ENCODE measurements at places on chromosomes 6 and 20.
A peak's percentile ranks its signal among the peaks of the same experiment; 100 is the strongest.

- no peak for DNase-seq
Measured at GRCh38 chr20:56400001-56400640, 7.7 kb downstream of the CSTF1 start.

DNA sequence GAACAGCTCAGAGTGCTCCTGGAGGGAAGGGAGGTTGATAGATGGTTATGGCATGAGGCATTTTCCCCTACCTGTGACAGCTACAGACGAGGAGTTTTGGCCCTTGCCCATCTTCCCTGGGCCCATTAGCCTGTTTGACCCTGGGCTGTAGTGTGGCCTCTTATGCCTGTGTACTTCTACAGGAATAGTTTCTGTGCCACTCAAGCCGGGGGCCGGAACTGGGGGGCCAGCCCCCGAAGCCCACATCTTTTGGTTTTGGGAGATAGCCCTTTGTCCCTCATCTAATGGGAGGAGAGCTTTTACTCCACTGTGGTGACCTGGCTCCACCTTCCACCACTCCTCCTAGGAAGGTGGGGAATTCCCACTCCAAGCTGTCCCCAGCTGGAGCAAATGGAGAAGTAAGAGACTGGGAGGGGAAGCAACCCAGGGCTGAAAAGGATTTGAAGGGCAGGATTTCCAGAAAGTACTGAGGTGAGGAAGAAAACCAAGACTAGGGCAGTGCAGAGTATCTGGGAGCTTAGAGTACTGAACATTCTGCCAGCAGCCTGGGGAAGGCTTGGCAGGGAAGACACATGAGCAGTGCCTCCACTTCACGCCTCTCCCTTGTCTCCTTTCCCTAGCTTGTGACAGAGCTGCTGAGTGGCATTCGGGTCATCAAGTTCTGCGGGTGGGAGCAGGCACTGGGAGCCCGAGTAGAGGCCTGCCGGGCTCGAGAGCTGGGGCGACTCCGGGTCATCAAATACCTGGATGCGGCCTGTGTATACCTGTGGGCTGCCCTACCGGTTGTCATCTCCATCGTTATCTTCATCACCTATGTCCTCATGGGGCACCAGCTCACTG lies 6.9 kb downstream of the ABCC10 start:
- no peak for DNase-seq

DNA sequence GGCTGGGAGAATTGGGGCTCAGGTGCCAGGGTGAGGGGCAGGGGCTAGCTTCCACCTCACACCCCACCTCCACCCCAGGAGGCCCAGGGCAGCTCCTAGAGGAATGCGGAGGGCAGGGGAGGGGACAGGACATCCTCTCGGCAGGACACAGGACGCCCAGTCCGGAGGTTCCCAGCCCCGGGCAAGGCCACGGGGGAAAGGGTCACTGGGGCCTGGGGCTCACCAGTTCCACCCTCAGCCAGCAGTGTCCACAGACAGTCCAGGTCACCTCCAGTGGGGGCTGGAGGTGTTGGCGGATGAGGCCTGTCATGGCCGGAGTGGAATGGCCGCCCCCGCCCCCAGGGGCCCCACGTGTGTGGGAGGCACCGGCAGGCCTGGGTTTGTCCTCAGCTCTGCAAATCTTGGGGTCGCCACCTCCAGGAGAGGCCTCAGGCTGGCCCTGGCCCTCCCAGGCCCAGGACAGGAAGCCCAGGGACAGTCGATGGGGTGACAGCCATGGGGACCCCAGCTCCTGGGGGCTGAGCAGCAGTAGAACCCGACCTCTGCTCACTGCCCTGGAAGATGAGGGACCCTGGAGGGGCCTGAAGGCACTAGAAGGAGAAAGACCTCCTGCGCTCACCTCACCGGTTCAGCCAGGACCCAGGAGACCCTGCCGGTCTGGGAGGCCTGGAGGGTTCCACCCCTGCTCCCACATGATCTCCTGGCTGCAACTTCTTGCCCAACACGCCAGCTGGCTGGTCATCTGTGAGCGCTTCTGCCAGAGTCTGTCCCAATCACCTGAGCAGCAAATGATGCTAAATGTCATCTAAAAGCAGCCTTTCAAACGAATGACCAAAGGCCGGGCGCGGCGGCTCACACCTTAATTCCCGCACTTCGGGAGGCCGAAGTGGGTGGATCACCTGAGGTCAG lies 13.0 kb upstream of the ABHD16B start:
- DNase-seq: no peak

GRCh38 chr6:74749211-74750147 lies 456.4 kb downstream of the COL12A1 start:
- DNase-seq: no peak

GRCh38 chr6:49787176-49787575 lies at the start of gene PGK2:
Gene PGK2, minus strand, starts transcription at chr6:49787285. Its CDS starts 98 bp downstream, at chr6:49787187.
- no peak for DNase-seq

DNA sequence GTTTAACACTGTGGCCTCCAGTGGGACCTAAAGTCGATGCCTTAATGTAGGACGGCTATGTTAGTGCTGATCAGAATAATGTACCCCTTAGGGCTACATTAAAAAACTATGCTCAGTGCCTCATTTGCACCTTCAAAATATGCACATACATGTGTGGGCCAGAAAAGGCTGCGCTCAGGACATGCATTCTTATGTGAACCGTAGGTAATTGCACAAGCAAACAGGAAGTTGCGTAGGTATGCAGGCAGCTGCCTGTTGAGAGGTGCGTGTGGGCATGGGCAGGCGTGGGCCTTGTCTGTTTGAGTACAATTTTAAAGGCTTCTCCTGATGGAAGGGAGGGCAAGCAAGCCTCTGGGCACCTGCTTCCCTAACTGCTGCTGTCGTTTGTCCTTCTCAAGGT lies 116.2 kb upstream of the JAG1 start:
- no peak for DNase-seq

GRCh38 chr20:58889798-58890517 lies 37.4 kb downstream of the GNAS start:
- DNase-seq: no peak

- no peak for DNase-seq
Measured at GRCh38 chr6:1479601-1480221, 90.3 kb downstream of the FOXF2 start.

DNA sequence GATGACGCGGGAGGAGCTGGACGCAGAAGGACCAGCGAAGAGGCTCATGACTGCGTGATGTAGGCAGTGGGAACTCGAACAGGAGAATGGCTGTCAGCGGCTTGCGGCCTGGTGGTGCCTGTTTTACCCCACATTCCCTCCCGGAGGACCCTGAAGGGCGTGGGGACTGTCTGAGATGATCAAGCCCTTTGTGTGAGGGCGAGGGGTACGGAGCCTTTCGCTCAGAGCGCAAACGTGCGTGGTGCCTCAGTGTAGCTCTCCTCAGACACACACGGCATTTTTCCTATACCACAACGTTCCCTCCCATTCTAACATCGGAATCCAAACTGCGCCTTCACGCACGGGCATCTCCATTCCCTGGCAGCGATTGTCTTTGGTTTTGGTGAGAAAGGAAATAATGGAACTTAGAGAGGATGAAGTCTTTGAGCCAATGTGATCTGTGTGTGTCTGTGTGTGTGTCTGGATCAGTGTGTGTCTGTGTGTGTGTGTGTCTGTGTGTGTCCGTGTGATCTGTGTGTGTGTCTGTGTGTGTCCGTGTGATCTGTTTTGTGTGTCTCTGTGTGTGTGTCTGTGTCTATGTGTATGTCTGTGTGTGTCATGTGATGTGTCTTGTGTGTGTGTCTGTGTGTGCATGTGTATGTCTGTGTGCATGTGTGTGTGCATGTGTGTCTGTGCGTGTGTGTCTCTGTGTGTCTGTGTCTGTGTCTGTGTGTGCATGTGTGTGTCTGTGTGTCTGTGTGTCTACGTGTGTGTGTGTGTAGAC lies 5.3 kb downstream of the PTK6 start:
- no peak for DNase-seq

DNA sequence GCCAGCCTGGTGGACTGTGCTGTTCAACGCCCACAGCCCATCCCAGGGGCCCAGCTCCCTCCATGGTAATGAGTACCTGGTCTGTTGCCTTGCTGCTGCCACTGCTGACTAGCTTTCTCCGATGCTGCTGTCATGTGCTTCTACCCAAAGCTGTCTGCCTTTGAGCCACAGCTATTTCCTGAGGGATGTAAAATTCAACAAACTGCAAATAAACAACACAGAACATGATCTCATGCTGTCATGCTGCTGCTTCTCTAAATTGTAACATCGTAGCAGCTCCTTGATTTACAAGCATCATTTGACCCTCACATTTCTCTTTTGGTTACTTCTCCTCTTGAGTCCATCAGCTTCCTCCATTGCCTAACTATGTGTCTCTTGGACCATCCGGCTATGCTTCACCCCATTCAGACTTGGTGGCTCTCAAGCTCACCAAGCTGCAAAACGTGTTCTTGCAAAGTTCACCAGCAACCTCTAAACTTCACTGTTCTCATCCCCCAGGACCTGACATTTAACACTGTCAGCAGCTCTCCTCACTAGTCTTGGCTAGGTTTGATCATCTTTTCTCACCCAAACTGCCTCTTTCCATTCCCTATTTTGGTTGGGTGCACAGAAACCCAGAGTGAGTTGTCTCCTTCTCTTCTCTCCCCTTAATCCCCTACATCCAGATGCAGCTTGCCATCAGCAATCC lies 54.6 kb downstream of the FYN start:
- DNase-seq: no peak

DNA sequence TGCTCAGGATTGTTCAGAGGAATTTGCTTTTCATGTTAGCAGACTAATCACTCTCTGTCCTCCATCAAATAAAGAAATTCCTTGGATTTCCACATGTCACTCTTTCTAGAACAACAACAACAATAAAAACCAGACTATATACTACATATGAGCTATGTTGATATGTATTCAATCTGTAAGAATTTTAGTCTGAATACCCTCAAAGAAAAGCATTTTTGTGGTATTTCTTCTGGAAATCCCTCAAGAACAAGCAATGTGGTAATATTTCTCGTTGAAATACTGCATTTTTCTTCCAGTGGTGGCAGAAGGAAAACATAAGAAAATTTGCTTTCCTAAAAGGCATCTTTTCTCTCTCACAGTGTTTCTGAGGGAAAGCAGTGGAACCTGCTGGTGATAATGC lies 312.6 kb upstream of the RSPO3 start:
- DNase-seq: no peak

DNA sequence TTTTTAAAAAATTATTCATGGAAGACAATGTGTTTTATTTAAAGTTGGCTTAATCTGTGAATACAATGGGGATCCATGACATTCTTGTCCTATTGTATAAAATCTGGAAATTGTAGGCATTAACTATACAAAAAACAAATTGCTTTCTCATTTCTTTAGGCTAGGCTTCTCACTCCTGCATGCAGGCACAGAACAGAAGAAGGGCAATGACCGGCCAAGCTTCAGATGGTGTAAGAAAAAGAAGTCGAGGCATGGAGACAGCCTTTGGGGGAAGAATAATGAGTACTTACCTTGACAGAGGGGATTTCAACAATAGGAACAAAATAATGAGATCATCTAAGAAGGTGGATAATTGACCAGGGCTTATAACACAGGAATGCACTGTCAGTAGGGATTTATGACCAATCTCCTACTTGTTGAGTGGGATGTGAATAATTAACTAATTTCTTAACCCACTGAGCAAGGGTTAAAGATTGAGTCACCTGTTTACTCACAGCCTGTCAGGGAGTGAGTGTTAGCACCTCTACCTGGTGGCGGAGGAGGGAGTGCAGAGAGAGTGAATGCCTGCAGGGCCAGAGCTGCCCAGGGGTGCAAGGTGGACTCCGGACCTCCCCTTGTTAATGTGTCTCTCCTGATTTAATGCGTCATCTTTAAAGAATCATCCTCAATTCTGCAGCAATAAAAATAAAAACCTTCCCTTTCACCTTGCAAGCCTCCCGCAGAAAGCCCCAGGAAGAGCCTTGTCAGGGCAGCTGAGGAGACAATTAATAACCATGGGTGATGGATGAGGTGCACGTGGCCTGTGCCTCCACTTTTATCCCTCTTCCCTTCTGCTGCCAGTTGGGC lies 3.9 kb downstream of the SLC22A2 start:
- no peak for DNase-seq

- no peak for DNase-seq
Measured at GRCh38 chr6:74973591-74973990, 232.3 kb downstream of the COL12A1 start.

DNA sequence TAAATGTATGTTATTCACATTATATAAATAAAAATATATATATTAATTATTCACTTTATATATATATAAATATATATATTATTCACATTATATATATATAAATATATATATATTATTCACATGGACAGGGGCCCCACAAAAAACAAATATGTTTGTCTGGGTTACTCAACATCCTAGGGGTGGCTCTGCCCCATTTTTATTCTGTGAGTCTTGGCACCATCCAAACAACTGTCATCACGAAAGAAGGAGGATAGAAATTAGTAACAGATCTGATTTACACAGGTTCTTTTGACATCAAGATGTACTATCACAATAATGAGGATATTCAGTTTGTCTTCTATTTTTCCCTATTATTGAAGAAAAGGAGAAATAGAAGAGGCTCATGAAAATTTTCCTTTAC lies 187.3 kb downstream of the GPX5 start:
- no peak for DNase-seq

GRCh38 chr6:1317302-1317815 lies 5.5 kb downstream of the FOXQ1 start:
- DNase-seq: no peak

DNA sequence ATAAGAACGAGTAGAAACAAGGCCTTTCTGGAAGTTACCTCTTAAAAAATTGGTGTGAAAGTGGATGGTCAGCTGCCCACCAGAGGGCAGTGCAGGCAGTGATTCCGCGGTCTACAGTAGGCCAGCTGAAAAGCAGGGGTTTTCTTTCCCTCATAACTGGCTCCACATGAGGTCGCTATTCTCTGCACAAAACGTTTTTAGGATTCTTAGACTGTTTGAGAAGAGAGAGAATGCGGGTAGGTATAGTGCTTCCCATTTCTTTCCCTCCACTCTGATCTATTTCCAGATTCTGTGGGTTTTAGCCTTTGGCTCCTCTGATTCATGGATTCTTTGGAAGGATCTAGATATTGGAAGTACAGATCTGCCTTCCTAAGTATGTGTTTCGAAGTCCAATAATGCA lies 14.2 kb downstream of the FIG4 start:
- DNase-seq: peak; percentile 37

GRCh38 chr20:20024942-20025341 lies 7.8 kb downstream of the NAA20 start:
- no peak for DNase-seq

GRCh38 chr6:127963495-127963894 lies 62.6 kb upstream of the THEMIS start:
- no peak for DNase-seq

GRCh38 chr20:61941721-61942405 lies 123.8 kb downstream of the TAF4 start:
- no peak for DNase-seq

- no peak for DNase-seq
Measured at GRCh38 chr6:78629154-78629721, 238.1 kb upstream of the IRAK1BP1 start.
